ENCODE measurements at places on chromosomes 12 and 14.

DNA sequence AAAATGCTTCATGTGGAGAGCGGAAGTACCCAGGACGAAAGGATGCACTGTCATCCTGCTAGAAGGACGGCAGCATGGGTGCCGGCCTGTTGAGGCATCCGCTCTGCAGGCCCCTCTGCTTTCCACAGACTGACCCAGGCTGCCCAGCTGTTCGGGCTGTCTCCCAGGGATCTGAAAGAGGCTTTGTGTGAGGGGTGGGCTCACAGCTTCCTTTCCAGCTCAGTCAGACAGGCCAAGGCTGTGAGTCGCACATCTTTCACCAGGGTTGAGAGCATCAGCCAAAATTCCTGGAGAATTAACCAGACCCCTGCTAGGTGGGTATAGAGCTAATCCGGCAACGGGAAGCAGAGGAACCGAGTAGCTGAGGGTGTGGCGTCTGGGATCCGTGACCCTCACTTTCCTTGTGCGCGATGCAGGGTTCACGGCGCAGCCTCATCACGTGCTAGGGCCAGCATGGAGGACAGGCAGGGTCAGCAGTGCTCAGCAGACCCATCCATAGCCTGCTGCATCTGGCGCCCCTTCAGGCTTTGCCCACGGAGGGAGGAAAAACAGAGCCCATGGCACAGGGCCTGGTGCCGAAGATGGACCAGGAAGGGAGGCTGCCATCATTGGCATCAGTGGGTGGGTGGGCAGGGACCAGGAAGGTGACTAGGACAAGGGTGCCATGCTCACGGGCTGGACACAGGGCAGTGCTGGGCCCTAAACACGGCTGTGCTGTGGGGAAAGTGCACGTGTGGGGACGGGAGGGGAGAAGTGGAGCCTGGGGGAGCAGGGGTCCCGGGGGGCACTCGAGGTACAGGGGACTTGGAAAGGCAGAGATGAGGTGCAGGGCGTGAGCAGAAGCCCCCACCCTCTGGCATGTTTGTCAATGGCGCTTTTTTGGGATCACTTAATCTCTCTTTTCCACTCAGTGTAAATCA is 9.2 kb upstream of the SIVA1 start:
- no peak for DNase-seq

- no peak for DNase-seq
These were observed 977.9 kb downstream of the TMTC2 start for GRCh38 chr12:83664650-83665049.

DNA sequence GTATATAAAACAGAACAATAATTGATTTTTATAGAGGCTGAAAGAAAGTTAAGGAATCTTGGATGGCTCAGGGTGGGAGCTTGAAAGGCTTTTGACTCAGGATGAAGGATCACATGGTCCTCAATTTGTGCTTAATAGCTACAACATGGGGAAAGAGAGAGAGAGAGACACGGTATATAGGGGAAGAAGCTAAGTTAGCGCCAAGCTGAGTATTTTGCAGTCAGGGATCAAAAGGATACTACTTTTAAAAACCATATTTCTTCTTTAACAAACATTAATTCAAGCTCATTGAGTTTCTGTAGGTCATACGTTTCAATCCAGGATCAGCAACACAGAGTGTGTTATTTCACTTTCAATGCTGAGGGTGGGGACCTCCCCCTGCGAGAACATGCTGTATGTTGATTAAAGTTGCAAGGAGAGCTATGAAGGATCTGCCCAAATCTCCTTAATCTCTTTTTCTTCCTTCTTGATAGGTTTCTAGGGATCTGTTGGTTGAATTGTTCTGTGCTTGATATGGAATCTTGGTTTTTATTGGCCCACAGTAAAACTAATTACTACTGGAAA is 133.1 kb upstream of the NUDT4 start:
- no peak for DNase-seq

GRCh38 chr14:104196461-104197140 is 58.2 kb downstream of the KIF26A start:
- DNase-seq: peak; percentile 34

DNA sequence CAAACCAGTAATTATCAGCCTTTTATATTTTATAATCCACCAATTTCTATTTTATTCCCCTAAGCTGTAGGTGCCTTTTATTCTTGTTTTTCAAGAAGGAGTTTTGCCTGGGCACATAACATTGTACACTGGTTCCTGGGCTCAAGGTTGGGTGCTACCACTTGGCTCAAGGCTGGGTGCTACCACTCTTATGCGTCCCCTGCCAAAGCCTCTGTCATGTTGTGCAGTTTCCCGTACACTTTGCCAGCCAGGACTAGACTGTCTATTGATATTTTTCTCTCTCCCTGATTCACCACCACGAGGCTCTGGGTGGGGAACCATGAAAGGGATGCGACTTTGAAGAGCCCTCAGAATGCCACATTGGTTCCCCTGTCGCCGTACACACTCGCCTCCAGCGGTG is 52.5 kb upstream of the VASH1 start:
- DNase-seq: no peak

- no peak for DNase-seq
These were observed 62.7 kb downstream of the FBXO34 start for GRCh38 chr14:55333711-55334485.

GRCh38 chr12:62599854-62600437 is 133.3 kb downstream of the MON2 start:
- no peak for DNase-seq
